ENCODE measurements at places on chromosomes 11 and 22.

- no peak for DNase-seq
Observed at GRCh38 chr11:116224889-116225200, 547.9 kb downstream of the BUD13 start.

GRCh38 chr22:46111645-46112306 is 38.5 kb upstream of the PPARA start:
- DNase-seq, result no peak

- DNase-seq, result no peak
Observed at GRCh38 chr11:112983887-112984286, 22.7 kb downstream of the NCAM1 start.

DNA sequence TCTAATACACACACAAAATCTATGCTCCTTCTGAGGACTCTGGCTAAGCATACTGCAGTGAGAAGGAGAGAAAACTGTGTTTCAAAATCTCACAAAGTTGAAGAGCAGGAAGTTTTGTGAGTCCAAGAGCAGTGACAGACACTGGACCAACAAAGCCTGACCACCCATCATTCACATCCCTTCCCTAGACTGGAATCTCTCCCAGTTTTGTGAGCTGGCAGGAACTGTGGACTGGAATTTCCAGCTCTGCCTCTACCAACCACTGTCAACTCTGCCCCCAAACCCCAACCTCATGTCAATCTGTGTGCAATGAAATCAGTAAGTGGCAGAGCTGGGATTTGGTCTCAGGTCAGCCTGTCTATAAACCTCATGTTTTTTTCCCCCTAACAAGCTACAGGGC is 112.6 kb downstream of the ARL14EP start:
- DNase-seq, result no peak

GRCh38 chr22:38401336-38402084 is 53.5 kb downstream of the KCNJ4 start:
- DNase-seq, result no peak

GRCh38 chr11:119284344-119285157 is 32.4 kb downstream of the MCAM start:
- DNase-seq, result peak; percentile 37

DNA sequence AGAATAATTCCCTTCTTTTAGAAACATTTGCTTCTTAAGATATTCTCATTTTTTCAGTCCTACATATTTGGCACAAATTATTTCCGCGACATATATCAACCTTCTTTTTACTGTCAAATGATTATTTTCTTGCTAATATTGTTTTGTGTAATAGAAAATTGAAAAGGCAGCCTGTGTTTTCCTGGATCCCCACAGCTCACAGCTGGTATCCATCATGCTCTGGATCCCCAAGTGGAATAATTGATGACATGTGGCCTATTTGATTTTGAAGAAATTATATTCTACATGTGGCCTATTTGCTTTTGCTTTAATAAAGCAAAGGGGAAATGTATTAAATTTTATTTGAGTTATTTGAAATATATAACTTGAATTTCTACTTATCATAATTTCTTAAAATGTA is 199.4 kb upstream of the LUZP2 start:
- no peak for DNase-seq

GRCh38 chr22:21823740-21824444 is 43.6 kb downstream of the MAPK1 start:
- DNase-seq, result peak; percentile 64

DNA sequence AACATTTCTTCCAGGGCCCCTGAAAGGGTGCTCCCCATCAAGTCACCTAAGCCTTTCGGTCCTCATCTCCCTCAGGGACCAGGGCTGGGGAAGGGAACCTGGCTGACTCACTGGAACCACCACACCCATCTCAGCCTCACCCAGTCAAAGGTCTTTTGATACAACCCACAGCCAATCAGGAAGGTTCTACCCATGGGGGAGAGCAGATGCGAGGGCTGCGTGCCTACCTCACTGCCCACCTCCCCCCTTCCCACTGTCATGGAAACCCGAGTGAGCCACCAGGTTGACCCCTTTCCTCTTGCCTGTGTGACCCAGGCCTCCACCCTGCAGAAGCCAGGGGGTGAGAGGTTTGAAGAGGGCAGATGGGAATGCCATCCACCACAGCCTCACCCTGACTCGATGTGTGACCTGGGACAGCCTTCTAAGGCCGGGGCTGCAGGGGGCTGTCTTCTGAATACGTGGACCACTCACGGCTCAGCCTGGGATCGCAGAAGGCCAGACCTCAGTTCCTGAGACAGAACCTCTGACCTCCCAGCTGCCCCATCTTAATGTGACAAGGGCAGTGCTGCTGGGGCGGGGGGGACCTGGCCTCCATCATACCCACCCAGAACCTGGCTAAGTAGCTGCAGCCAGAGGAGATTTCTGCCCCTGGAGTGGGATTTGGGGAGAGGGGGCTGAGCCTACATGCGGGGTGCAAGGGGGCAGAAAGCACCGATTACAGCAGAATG is 2.7 kb downstream of the MDK start:
- no peak for DNase-seq

DNA sequence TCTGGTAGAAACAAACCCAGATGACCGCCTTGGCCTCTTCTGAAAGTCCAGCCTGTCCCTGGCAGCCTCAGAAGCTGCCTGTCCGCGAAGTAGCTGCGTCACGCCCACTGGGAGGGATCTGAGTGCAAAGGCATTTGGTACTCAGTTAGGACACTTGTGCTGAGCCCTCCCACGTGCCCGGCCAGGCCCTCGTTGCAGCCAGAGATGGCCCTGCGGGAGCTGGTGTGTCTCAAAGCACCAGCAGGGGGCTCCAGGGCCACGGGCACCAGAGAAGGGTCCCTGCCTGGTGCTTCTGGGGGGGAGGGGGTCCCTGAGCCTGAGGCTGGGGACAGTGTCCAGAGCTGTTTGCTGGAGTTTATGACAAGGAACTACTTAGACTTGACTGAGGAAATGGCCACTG is 5.8 kb downstream of the SELENOO start:
- DNase-seq, result peak; percentile 38

DNA sequence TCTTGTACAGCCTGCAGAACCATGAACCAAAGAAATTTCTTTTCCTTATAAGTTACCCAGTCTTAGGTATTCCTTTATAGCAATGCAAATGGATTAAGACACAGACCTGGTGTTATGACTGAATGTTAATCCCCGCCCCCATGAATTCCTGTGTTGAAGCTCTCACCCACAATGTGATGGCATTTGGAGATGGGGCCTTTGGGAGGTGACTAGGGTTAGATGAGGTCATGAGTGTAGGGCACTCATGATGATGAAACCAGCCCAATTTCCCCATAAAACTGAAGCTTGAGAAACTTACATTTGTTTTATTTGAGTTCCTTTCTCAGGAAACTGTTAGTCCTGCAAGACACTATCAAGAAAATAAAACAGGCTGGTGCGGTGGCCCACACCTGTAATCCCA is 115.8 kb upstream of the THY1 start:
- peak; percentile 12 for DNase-seq

DNA sequence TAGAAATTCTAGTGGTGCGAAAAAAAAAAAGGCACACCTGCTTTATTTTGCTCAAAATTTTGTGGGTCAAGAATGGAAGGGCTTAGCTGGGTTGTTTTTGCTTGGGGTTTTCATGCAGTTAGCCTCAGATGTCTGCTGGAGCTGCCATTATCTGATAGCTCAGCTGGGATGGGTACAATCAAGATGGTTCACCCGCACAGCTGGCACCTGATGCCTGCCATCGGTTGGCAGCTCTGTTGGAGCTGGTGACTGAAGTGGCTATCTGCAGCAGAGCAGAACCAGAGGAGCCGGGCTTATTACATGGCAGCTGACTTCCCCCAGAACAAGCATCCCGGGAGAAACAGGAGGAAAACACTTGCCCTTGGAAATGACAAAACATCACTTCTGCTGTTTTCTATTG is 12.1 kb upstream of the ELFN2 start:
- no peak for DNase-seq
